ENCODE measurements at places on chromosomes 16 and 17.
A peak's percentile ranks its signal among the peaks of the same experiment; 100 is the strongest.

- DNase-seq, result no peak
Measured at GRCh38 chr16:50234771-50235556, 31.4 kb upstream of the ADCY7 start.

- DNase-seq, result no peak
Measured at GRCh38 chr16:4800290-4801041, 2.0 kb downstream of the ROGDI start.

DNA sequence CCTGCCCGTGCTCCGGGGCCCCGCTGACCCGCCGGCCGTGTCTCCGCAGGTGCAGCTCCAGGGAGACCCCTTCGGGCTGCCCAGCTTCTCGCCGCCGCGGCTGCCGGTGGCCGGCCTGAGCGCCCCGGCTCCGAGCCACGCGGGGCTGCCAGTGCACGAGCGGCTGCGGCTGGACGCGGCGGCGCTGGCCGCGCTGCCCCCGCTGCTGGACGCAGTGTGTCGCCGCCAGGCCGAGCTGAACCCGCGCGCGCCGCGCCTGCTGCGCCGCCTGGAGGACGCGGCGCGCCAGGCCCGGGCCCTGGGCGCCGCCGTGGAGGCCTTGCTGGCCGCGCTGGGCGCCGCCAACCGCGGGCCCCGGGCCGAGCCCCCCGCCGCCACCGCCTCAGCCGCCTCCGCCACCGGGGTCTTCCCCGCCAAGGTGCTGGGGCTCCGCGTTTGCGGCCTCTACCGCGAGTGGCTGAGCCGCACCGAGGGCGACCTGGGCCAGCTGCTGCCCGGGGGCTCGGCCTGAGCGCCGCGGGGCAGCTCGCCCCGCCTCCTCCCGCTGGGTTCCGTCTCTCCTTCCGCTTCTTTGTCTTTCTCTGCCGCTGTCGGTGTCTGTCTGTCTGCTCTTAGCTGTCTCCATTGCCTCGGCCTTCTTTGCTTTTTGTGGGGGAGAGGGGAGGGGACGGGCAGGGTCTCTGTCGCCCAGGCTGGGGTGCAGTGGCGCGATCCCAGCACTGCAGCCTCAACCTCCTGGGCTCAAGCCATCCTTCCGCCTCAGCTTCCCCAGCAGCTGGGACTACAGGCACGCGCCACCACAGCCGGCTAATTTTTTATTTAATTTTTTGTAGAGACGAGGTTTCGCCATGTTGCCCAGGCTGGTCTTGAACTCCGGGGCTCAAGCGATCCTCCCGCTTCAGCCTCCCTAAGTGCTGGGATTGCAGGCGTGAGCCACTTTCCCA, 5.9 kb downstream of the CTF1 start:
- peak; percentile 64 for DNase-seq

- no peak for DNase-seq
Measured at GRCh38 chr17:74231928-74232907, 18.8 kb downstream of the TTYH2 start.

GRCh38 chr17:63439687-63440086, 6.4 kb downstream of the CYB561 start:
- peak; percentile 49 for DNase-seq

DNA sequence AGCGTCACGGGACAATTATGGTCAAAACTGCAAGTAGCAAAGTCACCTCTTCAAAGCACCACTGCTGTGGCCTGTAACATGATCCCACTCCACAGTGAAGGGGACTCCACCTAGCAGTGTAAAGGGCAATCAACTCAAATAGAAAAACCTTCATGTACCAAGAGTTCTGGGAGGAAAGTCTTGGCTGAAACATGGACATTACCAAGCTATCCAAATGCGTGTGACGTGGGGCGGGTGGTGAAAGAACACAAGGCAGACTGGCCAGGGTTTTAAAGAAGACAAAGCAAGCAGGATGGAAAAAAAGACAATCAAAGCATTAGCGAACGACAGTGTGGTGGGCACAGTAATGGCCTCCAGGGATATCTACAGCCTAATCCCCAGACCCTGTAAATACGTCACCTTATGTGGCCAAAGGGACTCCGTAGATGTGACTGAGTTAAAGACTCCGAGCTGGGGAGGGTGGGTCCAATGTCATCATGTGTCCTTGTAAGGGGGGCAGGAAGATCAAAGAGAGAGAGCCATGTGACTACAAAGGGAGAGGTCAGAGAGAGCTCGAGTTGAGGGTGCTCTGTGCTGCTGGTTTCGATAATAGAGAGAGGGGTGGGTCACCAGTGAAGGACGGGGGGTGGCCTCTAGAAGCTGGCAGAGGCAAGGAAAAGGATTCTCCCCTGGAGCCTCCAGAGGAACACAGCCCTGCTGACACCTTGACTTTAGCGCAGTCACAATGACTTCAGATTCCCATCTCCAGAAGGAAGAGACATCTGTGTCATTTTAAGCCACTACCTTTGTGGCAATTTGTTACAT, 6.0 kb downstream of the HSDL1 start:
- DNase-seq, result peak; percentile 38

Data from activated CD4-positive, alpha-beta memory T cell treated with anti-CD3 and anti-CD28 coated beads, Interleukin-2, amount 10 ng/mL, durations not matched to agents 7 days and 5 days (primary cell).